ENCODE measurements at places on chromosomes 5 and 9.

- no peak for DNase-seq
These were observed 1.1 kb upstream of the TENT4A start for GRCh38 chr5:6712142-6712576.

- no peak for DNase-seq
These were observed 10.6 kb downstream of the CDC42SE2 start for GRCh38 chr5:131274326-131275063.

GRCh38 chr9:38443597-38443996, 19.3 kb upstream of the IGFBPL1 start:
- no peak for DNase-seq

GRCh38 chr5:178431063-178431781, 159.0 kb downstream of the COL23A1 start:
- DNase-seq = no peak

DNA sequence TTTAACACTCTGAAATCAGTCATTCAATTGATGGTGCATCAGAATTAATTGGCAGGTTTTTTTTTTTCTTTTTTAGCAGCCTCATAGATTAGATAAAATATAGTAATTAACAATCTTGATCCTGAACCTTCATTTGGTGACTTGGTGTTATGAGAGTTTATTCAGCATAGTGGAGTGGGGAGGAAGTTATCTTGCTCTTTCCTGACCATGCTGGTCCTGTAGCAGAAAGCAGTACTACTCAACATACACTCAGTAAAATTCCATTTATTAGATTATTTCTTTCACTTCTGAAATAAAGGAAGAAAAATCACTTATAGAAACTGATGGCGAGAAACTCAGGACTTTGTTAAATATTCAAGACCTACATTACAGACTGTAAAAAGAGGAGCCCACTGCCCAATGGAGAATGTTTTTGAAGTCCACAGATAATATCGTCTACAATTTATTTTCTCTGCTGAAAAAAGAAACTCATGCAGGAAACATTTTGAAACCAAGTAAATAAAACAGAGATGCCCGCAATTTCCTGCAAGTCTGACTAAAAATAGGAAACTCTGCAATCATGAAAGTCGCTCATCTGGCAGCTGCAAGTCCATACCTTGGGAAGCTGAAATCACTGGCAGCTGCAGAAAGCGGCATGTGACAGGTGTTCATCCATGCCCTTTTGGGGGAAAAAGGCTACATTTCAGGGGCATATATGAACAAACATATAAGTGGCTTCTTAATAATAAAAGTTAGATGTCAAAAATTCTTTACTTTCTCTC, 233.2 kb upstream of the RFX3 start:
- DNase-seq = no peak

DNA sequence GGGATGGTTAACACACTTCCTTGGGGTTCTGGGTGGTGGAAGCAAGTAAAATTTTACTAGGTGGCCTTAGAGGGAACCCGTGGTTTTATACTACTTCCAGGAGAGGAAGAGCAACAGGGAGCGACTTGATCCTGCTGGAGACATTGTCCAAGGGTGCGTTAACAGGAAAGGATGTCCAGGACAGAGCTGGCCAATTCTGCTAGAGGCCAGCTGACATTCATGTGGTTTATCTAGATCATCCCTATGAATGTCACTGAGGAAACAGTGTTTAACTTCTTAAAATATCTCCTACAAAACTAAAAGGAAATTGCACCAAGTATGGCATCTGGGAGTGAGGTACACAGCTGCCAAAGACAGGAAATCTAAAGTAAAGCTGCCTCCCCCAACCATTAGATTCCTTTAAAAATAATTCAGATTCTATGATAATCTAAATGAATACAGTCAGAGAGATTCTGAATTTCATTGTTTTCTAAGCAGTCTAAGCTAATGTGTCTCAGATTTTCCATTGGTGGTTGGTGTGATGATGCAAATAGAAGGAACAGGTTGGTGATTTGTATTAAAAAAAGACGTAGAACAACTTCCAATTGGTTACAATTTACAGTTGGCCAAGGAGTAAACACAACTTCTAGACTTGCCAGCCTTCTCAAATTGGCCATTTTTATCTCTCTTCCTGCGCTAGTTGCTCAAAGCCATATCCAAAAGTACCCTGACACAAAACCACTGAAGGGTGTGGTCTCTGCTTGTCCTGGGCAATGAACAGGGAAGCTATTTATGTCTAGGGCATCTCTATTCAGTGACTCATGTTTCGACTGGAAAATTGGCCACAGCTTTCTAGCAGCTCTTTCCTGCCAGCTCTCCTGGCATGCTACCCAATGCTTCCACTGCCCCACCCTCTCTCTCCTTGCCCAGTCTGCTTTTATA, 574.7 kb upstream of the MEF2C start:
- DNase-seq = no peak

DNA sequence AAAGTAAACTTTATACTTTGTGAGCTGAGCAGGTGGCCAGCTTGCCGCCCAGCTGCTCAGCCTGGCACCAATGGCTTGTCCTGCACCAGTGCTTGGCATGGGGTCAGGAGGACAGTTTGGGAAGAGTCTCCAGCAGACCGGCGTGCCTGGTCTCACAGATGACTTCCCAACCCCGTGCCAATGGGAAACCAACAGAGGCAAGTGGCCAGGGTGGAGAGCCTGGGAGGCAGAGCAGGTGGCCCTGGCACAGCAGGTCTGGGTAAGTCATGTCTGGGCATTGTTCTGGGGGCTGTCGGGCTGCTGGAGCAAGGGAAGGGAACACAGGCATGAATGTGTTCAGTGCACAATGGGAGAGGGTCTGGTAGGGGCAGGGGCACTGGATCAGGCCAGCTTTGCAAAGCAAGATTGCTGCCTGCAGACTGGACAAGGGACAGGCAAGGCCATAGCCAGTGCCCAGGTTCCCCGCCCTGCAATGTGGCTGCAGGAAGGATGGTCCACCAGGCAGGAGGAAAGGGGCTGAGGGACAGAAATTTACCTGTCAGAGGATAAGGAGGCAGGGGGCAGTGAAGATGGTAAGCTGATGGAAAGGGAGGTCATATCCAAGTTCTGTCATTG, 76.2 kb upstream of the ALDH1B1 start:
- no peak for DNase-seq

DNA sequence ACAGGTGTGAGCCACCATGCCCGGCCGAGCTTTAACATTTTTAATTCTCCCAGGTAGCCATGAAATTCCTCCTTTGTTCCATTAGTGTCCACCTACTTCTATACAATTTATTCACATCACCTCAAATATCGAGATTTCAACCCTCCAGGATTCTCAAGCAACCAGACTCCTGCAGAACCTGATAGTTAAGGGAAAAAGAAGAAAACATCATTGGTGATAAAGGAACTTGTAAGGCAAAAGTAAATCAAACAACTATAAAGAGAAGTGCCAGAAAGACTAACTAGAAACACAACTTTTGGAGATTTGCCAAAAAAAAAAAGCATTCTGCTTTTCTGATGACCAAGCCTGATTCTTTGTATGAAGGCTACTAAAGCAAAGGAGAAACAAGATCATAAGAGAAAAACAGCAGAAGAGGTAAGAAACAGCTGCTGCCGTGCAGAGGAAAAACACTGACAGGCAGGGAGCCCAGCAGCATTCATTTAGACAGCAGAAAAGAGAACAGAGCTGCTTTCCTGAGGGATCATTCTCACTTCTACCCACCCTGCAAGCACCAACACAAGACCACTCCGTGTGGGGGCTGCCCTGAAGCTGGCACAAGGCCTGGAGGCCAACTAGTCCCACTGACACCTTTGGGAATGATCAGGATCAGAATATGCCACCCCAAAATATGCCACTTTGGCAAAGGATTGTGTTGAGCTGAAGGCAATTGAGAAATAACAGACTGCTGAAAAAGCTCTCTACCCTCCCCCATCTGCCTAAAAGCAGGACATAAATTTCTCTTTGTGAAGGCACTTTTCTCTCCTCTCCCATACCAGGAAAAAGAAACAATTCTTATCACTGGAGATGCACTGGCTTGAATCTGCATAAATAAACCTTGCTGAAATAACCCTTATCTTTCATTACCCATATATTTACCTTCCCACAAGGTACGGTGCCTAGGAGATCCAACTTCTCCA, 75.1 kb downstream of the ALDH7A1 start:
- no peak for DNase-seq

GRCh38 chr9:90613502-90613901, 29.1 kb downstream of the DIRAS2 start:
- no peak for DNase-seq

DNA sequence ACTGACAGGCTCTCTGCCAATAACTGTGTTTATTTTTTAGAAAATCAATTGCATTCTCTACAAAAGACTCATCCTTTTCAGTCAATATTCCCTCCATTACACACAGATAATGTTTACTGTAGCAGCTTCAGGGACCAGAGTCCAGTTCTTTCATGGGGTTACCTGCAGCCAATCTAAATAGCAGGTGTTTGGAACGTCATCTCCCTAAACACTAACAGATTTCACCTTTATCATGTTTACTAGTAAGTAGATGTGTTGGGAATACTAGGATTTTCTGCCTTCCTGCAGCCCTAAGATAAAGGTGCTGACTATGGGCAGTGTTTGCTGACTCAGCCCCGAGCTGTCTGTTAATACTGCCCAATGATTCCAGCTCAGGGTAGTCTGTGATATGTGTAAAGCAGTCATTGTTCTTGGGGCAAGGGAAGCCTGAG, 447.0 kb downstream of the KIF4B start:
- no peak for DNase-seq

DNA sequence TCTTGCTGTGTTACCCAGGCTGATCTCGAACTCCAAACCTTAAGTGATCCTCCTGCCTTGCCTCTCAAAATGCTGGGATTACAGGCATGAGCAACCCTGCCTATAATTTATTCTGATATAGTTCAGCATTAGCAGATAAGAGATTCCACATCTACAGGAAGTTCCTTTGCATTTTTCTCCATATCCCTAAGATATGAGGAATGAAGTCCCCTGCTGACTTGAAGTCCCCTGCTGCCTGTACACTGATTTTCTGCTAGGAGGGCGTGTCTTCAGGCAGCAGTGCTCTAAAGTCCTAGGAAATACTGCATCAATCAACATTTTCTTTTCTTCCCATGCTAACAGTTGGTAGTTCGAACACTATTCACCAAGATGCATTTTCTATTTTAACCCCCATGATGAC, 105.8 kb downstream of the ARHGAP26 start:
- DNase-seq = no peak

Data from NCI-H187 (cell line).